ENCODE measurements at places on chromosomes 4 and X.

DNA sequence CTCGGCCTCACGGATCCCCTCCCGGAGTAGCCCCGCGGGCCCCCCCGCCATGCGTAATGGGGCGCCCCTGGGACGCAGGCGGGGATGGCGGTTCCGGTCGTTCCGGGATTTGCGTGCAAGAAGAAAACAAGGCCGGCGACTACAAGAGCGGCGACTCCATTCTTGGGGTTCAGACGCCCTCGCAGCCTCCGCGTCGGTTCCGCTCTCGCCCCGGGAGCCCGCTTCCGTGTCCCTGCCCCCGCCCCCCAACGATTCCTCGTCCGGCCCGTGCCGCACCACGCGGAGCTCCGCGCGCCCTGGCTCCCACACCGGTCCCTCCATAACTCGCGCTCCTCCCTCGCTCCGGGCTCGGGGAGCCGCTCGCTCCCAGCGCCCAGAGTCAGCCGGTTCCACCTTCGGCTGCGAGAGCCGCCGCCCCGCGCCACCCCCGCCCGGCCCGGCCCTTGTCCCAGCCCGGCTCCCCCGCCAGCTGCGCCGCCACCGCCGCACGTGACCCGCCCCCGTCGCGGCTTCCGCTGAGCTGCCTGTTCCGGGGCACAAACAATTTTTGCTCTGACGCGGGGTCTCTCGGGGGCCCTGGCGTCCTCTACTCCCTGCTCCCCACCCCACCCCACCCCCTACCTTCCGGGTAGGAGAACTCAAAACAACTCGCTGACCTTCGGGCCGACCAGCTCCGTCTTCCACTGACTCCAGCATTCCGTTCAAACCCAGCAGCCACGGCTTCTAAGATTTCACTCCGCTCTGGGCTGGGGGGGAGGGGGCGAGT lies 78.8 kb upstream of the BCOR start:
- peak; percentile 41 for DNase-seq

- no peak for DNase-seq
These were observed 6.1 kb downstream of the RPS3A start for GRCh38 chr4:151105454-151106032.

DNA sequence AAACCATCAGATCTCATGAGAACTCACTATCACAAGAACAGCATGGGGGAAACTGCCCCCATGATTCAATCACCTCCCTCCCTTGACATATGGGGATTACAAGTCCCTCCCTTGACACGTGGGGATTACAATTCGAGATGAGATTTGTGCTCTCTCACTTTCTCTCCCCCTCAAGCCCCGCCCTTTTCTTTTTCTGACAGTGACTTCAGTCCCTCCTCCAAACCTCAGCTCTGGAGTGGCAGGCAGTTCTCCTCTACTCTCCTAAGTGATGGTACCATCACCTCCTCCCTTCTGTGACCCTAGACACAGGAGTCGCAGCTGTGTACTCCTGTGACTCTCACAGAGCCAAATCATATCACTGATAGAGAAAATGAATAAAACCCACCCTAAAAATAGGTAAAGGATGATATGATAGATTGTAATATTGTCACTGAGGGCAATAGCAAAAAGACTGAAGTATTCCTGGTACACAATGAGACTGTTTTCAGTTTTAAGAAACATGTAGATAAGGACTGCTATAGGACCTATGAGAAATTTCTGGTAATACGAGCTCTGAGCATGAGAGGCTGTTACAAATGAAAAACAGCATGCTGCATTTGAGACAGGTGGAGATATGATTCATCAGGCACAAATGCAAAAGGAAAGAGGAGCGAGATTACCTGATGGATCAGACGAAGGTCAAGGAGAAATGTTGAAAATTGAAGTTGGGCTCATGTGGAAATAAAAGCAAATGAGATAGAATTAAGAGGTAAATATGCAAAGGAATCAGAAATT lies 101.2 kb upstream of the CBLL2 start:
- DNase-seq = no peak

- peak; percentile 44 for DNase-seq
These were observed 175.9 kb upstream of the RPS6KA3 start for GRCh38 chrX:20442597-20442996.

DNA sequence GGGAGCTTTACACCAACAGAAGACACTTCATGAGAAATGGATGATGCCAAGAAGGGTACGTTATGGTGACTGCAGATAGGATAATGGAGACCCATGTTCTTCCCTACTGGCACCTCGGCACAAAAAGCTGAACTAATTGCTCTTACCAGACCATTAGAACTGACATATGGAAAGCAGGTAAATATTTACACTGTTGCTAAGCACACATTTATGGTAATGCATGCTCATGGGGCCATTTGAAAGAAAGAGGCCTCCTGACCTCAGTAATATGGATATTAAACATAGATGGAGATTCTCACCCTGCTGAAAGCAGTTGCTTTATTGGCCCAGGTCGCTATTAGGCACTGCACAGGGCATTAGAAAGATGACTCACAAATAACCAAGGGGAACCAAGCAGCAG lies 1759.6 kb downstream of the C4orf33 start:
- DNase-seq = no peak

- no peak for DNase-seq
These were observed 106.0 kb downstream of the KLHL8 start for GRCh38 chr4:87114245-87115062.

DNA sequence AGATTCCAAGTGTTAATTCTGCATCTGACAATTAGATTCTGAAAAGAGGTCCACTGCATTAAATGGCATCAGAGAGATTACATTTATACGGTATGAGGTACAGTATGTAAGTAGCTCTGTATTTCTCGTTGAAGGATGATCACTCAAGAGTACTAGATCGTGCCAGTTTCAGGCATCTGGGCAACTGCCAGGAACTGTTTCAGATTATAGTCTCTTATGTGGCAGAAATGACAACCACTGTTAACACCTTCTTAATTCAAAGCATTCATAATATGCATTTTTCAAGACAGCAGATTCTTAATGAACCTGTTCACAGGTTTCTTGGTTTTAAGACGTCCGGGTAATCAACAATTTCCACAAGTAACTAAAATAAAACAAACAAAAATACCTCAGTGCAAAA lies 1.6 kb downstream of the ANKRD50 start:
- DNase-seq = no peak

- DNase-seq = no peak
These were observed 143.0 kb downstream of the TSPAN5 start for GRCh38 chr4:98515470-98515809.

GRCh38 chr4:123444290-123444731 lies 47.7 kb downstream of the SPRY1 start:
- DNase-seq = no peak

DNA sequence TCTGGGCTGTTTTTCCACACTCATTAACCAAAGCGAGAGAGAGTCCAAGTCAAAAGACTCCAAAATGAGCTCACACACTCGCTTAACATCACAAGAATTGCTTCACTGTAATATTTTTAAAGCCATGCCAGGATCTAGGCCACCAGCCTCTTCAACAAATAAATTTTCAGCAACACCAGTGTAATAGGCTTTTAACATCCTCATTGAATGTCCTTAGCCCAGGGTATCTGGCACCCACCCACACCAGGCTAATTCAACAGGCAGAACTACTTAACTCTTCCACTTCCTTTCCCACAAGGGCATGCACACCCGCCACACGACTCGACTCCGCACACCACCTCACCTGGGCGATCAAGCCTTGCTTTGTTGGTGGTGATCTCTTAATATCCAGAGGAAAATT lies 34.2 kb downstream of the FAT1 start:
- DNase-seq = no peak

- no peak for DNase-seq
These were observed 41.5 kb downstream of the GATB start for GRCh38 chr4:151718984-151719955.

- no peak for DNase-seq
These were observed 96.5 kb downstream of the SLC2A9 start for GRCh38 chr4:9924750-9925149.

GRCh38 chr4:78336093-78336943 lies 215.3 kb upstream of the ANXA3 start:
- no peak for DNase-seq

GRCh38 chr4:96379524-96379923 lies 539.6 kb downstream of the PDHA2 start:
- no peak for DNase-seq
